ENCODE measurements at places on chromosomes 1 and 21.

DNA sequence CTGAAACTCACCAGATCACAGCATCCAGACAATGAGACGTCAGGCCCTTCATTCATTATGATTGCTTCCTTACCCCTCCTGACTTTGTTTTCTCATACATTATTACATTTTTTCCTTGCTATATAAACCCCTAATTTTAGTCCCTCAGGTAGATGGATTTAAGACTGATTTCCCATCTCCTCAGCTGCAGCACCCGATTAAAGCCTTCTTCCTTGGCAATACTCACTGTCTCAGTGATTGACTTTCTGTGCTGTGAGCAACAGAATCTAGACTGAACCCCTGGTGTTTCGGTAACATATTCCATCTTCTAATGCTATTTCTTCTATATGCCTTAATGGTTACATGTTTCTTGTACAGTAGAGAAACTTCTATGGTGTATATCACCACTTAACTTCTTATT is 30.0 kb upstream of the RGL1 start:
- no peak for DNase-seq

DNA sequence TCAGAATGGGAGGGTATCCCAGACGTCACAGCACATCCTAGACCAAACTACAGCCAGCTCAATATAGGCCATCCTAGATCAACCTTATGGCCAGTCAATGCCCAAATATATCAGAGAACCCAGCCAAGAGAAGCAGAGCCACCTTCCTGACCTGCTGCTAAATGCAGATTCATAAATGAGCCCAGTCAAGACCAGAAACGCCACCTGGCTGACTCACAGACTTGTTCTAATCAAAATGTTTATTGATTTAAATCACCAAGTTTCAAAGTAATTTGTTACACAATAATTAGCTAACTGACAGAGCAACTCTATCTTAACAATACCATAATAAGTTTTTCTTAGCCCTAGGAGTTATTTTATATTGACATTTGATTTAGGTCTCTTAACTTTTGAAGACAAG is 28.6 kb downstream of the ZNF644 start:
- DNase-seq, result no peak

DNA sequence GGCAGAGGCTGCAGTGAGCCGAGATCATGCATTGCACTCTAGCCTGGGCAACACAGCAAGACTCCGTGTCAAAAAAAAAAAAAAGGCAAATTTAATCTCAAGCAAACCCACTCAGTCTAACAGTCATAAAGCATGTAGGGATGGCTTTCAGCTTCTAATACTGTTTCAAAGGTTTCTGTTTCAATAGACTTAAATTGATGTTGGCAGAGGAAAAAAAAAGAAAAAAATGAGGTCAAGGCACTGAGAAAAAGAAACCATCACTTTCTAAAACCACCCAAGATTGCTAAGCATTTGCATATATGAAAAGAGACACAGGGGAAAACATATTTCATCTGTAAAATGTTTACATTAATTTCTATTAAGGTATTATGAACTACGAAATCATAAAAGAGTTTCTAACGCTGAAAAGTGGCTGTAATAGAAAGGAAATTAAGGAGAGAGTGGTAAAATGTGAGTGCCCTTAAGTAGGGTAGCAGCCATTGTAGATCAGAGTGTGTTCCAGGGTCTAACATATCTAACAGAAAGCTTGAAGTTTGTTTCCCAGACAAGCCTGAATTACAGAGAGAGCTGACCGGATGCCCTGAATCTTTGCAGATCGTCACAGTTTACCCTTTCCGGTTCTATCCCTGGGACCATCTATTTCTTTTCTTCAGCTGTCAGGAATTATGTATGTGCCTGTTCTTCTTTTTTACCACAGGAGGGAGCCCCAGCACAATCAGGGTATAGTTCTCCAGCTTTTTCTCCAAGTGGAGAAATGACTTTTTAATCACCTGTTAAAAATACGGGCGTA is 70.0 kb downstream of the PLD5 start:
- peak; percentile 15 for DNase-seq

DNA sequence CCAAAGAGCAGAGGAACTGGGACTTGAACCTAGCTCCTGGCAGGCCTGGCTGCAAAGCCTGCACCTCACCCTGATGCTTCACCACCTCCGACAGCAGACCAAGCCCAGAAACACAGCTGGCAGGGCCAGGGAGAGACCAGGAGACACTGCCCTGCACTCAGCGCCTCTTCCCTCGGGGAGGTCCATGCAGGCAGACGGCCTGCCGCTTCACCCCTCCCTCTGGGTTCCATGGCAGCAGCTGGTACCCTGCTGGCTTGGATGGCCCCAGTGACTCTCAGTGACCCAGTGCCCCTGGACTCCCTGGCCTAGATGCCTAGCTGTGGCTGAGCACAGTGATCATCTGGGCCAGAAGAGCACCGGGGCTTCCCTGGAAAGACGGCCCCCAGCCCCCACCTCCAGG is 65.3 kb upstream of the TARDBP start:
- no peak for DNase-seq

DNA sequence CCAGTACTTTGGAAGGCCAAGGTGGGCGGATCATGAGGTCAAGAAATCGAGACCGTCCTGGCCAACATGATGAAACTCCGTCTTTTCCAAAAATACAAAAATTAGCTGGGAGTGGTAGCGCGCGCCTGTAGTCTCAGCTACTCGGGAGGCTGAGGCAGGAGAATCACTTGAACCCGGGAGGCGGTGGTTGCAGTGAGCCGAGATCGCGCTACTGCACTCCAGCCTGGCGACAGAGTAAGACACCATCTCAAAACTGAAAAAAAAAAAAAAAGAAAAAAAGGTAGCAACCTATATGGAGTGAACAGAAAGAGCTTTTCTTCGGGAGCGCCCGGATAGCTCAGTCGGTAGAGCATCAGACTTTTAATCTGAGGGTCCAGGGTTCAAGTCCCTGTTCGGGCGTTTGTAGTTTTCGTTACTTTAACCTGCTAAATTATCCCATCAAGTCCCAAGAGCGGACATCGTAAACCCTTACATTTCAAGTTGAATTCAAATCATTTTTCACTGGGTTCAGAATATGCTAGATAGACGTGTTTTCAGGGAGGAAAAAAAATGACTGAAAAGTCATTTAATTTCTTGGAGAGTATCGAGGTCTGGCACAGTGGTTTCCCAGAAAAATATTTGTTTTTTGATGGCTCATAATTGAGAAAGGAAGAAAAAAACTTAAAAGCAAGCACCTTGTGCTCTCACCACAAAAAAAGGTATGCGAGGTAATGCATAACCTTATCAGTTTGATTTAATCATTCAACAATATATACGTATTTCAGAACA is 9.8 kb upstream of the MDM4 start:
- peak; percentile 92 for DNase-seq

GRCh38 chr1:23273450-23274133 is 56.3 kb upstream of the HTR1D start:
- no peak for DNase-seq

DNA sequence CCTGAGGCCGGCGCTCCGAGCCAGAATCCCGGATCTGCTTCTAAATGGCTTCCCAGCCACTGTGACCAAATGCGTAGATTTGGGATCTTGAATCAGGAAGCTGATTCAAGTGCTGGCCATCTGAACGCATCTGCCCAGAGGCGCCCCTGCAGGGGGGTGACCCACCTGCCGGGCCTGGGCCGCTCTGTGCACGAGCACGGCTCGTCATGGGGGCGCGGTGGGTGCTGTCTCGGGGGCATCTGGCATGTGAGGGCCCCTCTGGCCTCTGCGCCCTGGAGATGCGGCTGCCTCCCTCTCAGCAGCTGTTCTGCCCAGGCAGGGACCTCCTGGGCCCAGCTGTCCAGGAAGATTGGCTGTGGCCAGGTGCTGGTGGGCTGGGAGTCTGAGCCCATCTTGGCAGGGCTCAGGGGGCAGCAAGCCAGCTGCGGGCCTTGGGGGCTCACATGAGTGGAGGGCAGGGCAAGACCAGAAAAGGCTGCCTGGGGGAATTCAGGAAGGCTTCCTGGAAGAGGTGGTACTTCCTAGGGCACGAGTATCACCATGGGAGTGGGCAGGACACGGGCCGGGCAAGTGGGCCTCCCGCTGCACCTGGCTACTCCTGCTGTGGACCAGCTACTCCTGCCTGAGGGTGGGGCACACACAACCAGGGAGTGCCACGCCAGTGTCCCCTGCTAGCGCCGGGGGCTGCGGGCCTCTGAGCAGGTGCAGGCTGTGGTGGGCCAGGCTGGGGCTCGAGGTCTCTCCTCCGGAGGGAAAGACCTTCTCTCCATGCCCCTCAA is 25.1 kb downstream of the PLCH2 start:
- no peak for DNase-seq

GRCh38 chr1:204250428-204251030 is 36.7 kb upstream of the GOLT1A start:
- no peak for DNase-seq

DNA sequence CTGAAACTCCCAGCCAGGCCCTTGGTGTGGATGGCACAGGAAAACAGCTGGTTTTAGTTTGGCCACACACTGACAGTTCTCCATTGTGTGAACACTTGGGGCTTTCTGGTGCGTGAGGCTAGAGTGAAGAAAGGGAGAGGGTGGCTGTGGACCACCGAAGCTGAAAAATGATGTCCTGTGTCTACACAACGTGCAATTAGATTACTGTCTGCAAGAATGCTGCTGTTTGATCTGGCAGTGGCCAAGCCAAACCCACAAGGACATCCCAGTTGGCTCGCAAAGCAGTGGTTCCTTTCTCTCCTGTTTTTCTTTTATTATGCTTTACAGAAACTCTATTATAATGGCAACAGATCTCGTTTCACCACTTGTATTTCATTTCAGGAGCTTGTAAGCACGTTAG is 58.9 kb downstream of the ERG start:
- no peak for DNase-seq

DNA sequence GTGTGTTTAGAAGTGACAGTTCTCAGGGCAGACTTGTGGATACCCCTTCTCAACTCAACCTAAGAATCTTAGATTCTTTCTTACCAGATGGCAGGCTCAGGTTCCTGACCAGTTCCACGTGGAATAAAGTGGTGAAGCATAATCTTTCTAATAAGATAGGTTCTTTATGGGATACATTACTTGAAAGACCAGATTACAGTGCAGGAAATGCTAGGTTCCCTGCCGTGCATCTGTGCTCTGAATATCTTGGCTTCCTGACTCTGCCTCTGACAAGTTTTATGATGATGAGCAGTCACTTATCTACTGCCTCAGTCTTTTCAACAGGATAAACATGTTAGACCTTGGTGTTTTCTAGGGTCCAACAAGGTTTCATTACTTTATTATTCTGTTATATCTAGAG is 207.9 kb upstream of the CACYBP start:
- DNase-seq, result no peak

- peak; percentile 77 for DNase-seq
These were observed 2.2 kb upstream of the NBPF1 start for GRCh38 chr1:16615253-16616252.

DNA sequence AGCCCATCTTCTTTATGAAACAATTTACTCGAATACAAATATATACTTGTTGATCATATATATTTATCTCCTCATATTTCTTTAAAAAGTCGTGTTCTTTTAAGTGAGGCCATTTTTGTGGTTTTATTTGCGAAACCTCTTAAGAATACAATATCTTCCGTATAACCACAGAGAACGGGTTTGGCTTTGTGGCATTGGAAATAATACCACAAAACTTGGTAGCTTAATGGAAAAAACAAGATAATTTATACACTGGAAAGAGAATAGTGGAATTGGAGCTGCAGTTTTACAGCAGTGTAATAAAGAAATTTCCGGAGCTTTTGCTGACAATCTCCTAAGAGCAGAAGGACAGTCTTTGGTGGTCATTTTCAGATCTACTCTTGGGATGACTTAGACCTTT is 29.4 kb downstream of the PTGFR start:
- DNase-seq, result no peak

- no peak for DNase-seq
These were observed 169.9 kb upstream of the ST6GALNAC5 start for GRCh38 chr1:76697361-76697760.
